NCI-H2081 (cell line): ENCODE measurements at places on chromosomes 7 and 10.

- no peak for DNase-seq
Observed at GRCh38 chr7:77269360-77270093, 69.9 kb upstream of the FGL2 start.

GRCh38 chr7:84161398-84161797, 33.2 kb downstream of the SEMA3A start:
- DNase-seq, result no peak

- DNase-seq, result no peak
Observed at GRCh38 chr10:43399320-43400310, 9.4 kb downstream of the HNRNPF start.

DNA sequence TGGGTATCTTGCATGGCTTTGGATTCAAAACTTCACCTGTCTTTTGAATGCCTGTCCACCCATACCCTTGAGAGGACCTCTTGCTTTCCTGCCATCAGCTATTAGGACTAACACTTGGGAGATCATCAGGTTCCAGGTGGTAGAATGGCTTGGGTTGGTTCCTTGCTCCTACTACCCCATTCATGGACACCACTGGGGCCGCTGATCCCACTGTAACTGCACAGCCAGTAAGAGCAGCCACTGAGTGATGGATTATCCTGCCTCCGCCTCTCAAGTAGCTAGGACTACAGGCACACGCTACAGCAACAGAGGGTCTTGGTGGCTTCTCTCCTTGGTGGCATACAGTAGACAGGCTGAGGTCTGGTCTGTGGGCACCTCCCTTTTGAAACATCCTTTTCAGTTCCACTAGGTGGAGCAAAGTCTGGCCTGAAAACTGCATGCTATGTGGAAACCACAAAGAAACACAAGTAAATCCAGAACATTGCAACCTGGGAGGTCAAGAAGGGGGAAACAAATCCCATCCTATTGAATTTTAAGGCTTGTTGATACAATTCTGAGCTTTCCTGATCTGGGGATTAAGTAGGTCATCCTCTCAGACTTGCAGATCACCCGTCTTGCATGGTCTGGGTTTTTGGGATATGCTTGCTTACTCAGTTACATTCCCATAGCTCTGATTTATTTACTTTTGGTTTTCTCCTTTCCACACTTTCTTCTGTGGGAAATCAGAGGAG, 9.4 kb downstream of the WBP1L start:
- DNase-seq, result no peak

DNA sequence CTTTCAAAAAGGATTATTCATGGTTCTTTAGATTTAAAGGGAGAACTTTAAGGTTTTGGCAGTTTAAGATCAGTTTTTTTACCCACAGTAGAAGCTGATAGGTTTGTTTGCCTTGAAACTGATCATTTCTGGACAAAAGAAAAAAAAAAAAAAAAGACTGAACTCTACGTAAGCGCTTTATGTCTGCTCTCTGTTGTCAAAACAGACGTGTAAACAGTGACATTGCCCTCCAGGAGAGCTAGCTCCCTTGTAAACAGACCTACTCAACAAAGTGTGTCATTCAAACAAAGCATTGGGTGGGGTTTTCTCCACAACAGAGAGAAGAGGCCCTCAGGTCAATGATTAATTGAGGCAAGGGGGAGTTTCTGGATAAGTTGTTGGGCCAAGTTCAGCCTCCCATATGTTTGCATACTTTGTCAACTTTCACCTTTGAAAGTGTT, 568.1 kb upstream of the LRRN3 start:
- DNase-seq, result peak; percentile 82

GRCh38 chr10:74683621-74684364, 142.6 kb upstream of the KAT6B start:
- no peak for DNase-seq

DNA sequence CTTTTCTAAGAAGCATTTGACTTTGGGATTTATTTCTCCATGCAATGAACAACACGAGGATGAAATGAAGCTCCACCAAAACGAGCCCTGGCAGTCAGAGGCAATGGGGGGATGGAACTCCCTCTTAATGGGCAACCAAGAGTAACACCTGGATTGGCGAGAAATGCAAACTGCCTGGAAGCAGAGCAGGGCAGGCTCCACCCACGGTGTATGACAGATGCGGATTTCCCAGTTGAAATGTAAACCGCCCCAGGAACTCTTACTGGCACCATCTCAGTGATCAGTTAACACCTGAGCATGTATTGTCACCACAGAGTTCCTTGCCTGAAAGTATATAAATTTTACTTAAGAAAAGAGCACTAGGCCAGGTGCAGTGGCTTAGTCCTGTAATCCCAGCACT, 47.3 kb upstream of the AUTS2 start:
- no peak for DNase-seq

GRCh38 chr7:80312139-80312661, 177.6 kb downstream of the GNAI1 start:
- peak; percentile 79 for DNase-seq
